ENCODE measurements at places on chromosomes 6 and 20. TPM values are rescaled to one million over a fixed set of nuclear protein-coding genes. Genes with fewer than 3 reads are reported as not detected.

The ADGRB3 gene
- 0.77 TPM for total RNA-seq

The JARID2 gene
- total RNA-seq, result 5.0 TPM

The HTR1B gene
- total RNA-seq, result not detected

The KIAA1755 gene
- 2.8 TPM for total RNA-seq

DNA sequence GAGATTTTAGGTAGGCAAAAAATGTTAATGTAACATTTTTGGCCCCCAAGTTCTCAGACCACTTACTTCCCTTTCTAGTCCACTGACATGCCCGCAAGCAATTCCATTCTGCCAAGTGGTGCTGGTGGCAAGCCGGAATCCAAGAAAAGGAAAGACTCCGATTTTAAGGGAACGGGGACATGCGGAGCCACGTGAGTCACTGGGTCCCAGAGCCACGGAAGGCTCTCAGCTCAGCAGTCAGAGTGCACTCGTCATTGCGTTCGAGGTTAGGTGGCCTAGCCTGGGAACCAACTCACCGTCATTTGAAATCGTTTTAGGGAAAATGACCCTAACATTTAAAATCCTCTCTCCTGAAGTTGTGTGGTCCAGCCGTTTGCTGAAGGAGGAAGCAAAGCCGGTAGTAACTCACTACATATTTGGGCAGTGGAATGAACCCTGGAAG is 711 bp upstream of the SIRT5 start:
- peak; percentile 27 for DNase-seq

DNA sequence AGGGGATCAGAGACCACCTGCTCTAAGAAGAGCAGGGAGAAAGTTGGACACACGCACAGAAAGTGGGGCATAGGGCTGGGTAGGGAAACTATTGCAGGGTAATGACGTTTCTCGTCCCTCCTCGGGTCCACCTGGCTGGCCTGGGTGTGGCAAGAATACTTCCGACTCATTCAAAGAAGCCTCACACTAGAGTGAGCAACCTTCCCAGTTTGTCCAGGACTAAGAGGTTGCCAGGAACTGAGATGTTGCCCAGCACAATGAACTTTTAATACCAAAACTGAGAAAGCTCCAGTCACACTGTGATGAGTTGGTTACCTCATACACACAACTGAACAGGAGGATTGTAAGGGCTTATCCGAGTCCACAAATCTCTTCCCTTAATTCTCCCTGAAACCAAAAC is 74.5 kb upstream of the ADGRF1 start:
- DNase-seq, result no peak

Measured in fibroblast of lung (primary cell).